ENCODE measurements at places on chromosomes 13 and 19.

DNA sequence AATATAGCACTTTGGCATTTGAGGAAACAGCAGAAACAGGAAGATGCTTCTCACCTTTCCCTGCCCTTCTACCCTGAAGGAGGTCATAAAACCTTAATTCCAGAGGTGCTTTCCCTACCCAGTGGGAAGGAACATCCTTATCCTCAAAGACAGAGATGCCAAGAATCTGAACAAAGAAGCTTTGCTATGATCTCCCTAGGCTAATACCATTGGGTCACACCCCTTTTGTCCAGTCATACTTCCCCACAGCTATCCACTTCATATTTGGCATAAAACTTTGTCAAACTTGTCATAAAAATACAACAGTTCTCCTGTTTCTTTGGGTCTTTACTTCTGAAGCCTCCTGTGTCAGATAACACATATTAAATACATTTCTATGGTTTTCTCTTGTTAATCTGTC lies 21.7 kb upstream of the RXFP2 start:
- DNase-seq = no peak

- DNase-seq = no peak
Observed at GRCh38 chr13:45200701-45201232, at the start of gene KCTD4. KCTD4 (minus strand) TSS chr13:45201045; CDS start chr13:45194567, 6,478 bp downstream.

DNA sequence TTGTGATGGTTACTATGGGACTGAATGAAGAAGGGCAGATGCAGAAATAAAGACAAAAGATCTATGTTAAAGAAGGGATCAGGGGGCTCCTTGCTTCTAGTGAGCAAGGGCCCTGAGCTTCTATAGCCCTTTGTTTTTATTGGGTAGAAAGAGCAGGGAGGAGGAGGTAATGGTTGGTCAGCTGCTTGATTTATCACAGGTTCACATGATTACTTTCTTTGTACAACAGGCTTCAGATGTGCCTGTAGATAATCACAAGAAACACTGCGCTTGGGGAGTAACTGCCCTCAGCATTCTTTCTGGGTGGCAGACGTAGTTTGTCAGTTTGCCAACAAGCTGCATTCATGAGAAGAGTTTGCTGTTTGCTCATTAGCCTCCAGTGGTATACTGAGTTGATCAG lies 4.8 kb upstream of the ZNF439 start:
- DNase-seq = no peak

DNA sequence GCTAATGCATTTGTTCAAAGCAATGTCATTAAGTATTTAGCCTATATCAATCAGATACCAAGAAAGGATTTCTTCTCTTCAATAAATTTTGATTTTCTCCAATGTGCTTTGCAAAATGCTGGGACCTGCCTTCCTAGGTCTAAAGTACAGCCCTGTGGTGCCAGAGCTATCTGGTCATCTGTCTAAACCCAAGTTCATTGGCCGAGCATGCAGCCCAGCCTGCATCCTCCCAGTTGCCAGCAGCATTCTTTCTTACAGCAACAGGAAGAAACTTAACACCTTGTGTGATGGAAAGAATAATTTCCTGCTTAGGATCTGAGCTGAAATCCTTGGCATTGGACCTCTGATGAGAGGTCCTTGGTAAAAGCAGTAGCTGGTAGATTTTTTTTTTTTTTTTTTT lies 310.0 kb downstream of the RBM26 start:
- no peak for DNase-seq

DNA sequence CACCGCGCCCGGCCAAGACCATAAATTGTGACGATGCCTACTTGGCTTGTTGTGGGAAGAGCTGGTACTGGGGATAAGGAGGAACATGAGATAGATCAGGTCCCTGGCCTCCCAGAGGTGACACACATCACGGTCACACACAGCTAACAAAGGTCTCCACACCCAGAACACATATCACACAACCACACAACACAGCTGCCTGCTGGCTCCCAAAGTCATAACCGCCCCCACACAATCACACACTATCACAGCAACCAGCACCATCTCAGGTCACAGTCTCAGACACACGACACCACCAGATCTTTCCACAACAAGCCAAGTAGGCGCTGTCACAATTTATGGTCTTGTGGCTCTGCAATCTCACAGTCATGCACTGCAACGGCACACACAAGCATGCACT lies 5.7 kb downstream of the COL5A3 start:
- DNase-seq = no peak

GRCh38 chr13:57716295-57716694 lies 84.8 kb downstream of the PCDH17 start:
- DNase-seq = no peak

- DNase-seq = no peak
Observed at GRCh38 chr13:22082437-22083100, 411.7 kb downstream of the FGF9 start.

GRCh38 chr19:35008891-35009341 lies 8.8 kb downstream of the GRAMD1A start:
- no peak for DNase-seq

GRCh38 chr19:17340302-17340870 lies 3.0 kb downstream of the GTPBP3 start:
- no peak for DNase-seq

DNA sequence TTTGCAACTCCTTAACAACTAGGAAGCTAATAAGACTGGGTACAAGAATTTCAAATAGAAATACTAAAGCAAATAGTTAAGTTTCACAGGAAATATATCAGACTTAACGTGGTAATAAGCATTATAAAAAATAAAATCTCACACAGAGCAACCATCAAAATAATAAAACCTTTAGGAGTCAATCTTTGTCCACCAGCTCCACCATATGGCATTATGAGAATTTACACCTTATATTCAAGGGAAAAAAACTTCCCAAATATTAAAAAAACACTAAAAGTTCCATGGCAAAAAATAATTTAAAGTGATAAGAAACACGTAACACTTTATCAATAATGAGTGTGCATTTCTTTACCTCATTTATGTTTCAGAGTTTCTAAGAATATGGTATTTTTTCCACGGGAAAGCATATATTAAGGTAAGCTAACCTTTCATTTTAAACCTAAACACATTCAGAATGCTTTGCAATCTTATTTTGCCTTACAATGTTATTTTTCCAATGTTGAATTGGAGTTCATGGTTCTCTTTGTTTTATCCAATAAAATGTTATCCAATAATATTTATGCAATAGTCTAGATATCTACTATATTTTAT lies 423.2 kb upstream of the SGCG start:
- no peak for DNase-seq

GRCh38 chr19:45771311-45771933 lies 2.4 kb upstream of the SIX5 start:
- DNase-seq = no peak

DNA sequence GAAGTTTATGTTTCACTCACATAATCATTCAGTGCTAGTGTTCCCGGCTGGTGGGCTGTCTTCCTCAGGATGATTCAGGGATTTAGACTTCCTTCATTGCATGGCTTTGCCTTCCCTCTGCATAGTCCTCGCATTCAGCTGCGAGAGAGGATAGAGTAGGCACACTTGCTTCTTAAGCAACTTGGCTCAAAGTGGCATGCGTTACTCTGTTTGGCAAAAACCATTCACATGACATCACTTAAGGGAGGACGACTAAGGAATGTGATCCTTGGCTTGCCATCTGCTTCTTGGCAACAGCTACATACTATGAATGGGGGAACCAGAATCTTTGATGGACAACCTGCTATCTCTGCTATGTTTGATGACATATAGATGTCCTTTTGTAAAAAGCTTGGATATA lies 359.3 kb downstream of the TDRD3 start:
- no peak for DNase-seq

GRCh38 chr13:51229101-51229719 lies 7.0 kb downstream of the FAM124A start:
- no peak for DNase-seq

GRCh38 chr13:51317262-51317661 lies 22.2 kb upstream of the SERPINE3 start:
- DNase-seq = no peak

GRCh38 chr13:97448503-97449251 lies 14.7 kb downstream of the RAP2A start:
- DNase-seq = no peak

GRCh38 chr13:88107570-88107969 lies 436.4 kb downstream of the SLITRK5 start:
- no peak for DNase-seq

DNA sequence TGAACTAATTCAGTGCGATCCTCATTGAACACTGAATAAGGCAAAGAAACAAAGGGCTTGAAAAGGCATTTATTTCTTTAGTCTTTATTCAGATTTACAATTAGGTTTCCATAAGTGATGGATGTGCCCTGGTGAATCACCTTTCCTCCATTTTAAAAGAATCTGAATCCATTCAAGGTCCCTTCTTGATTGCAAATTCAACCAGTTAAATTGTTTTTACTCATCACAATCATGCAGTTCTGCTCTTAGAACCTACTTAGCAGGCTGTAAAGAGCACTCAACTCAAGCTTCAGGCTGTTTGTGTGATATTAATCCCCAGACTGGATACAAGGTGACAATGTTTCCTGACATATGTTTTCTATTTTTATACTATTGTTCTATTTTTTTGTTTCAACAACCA lies 321.0 kb downstream of the TBC1D4 start:
- DNase-seq = no peak

DNA sequence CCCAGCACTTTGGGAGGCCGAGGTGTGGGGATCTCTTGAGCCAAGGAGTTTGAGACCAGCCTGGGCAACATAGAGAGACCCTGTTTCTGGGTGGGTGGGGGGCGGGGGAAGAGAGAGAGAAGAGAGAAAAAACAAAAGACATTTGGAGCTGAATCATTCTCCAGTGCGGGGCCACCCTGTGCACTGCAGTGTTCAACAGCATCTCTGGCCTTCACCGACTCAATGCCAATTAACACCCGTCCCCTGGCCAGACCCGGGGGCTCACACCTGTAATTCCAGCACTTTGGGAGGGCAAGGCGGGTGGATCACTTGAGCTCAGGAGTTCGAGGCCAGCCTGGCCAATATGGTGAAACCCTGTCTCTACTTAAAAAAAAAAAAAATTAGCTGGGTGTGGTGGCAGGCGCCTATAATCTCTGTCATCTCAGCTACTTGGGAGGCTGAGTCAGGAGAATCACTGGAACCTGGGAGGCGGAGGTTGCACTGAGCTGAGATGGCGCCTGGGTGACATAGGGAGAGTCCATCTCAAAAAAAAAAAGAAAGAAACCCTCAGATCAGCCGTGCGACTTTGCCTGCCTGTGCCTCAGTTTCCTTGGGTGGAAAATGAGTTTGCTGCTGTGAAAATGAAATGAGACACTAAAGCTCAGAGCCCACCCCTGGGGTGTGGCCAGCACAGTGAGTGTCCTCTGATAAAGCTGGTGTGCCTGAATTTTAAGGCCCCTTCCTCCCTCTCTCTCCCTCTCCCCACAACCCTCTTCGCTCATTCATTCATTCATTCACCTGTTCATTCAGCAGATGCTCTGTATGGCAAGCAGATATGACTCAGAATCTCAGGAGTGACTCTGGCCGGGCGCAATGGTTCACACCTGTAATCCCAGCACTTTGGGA lies 6.4 kb downstream of the KLF2 start:
- DNase-seq = no peak

GRCh38 chr13:32537580-32538142 lies 934 bp downstream of the N4BP2L2 start:
- DNase-seq = no peak

- DNase-seq = no peak
Observed at GRCh38 chr13:49210669-49211068, 9.5 kb upstream of the MLNR start.

DNA sequence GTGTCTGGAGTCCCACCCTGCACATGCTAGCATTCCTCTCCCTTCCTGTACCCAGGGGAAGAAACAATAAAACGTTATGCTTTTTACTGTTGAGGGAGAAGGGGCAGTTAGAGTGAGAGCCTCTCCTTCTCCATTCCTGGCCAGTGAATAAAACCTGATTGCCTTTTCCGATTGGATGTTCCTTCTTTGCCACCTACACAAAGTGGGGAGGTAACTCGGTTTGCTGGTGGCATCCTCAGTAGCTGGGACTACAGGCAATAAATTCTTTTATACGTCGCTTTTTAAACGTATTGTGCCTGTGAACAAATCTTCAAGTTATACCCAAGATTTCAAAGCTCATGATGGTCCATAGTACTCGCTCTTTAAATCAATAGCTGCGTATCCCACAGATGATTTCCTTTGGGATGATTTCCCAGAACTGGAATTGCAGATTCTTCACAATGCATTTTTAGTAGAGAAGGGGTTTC lies 660 bp upstream of the MVB12A start:
- no peak for DNase-seq

- peak; percentile 24 for DNase-seq
Observed at GRCh38 chr13:28819735-28820098, 422 bp upstream of the MTUS2 start.

GRCh38 chr13:89925107-89925506 lies 1422.4 kb upstream of the MIR17HG start:
- DNase-seq = no peak

GRCh38 chr13:47081850-47082249 lies 185.0 kb upstream of the HTR2A start:
- no peak for DNase-seq

DNA sequence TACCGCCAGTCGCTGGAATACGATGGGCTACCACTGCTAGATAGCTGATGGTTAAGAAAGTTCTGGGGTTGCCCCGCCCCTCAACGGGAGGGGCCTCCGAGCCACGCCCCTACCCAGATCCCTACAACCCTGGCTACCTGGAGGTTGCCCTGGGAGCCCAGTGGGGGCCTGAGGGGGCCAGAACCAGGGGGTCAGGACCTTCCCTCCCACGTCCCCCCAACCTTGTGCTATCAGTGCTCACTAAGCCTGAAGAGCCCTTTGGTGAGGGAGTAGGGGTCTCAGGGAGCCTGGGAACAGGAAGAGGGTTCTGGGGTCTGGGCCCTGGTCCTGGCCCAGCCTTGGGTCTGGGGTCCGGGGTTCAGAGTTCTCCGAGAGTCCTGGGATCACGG lies 8.9 kb downstream of the OCEL1 start:
- DNase-seq = no peak

- no peak for DNase-seq
Observed at GRCh38 chr19:48470856-48471255, 1.7 kb downstream of the CYTH2 start.

DNA sequence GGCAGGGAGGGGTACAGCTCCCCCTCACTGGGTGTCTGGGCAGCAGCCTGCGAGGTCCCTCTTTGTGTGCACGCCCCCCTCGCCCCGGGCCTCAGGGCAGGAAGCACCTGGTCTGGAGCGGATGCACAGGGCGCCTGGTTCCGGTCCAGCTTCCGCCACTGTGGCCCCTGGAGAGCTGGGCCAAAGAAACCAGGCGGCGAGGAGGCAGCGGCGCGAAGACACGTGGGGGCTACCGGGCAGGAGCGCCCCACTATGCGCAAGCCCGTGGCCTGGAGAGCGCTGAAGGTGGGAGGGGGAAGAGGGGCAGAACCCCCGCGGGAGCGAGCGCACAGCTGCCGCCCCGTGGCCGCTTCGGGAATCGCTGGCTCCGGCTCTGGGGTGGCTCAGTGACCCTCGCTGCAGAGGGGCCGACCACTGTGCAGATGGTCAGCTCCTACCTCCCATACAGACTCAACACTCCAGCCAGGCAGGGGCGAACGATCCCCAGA lies 1.7 kb upstream of the LYL1 start:
- no peak for DNase-seq

DNA sequence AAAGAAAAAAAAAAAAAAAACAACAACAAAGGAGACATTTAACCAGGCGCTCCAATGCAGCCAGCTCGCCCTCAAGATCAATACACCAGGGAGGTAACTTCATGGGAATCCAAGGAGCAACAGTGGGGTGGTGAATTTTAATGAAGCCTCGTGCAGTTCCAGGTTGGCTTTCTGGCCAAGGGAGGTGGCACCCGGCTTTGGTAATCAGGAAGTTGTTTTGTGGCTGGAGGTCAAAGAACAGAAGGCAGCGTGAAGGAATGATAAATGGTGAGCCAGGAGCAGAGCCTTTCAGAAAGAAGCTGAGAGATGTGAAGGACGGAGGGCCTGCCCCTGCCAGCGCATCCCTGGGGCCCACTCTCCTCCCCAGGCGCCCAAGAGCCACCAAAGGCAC lies 188.2 kb upstream of the TSC22D1 start:
- no peak for DNase-seq
